Osteocyte (in vitro differentiated cells): ENCODE measurements at places on chromosomes 12 and 14. TPM values are rescaled to one million over a fixed set of nuclear protein-coding genes. Genes with fewer than 3 reads are reported as not detected.

Gene SRGAP1
- total RNA-seq = 11.0 and 11.7 TPM in 2 replicates

Gene KLHL33
- total RNA-seq = 0.05 and 0.08 TPM in 2 replicates

DNA sequence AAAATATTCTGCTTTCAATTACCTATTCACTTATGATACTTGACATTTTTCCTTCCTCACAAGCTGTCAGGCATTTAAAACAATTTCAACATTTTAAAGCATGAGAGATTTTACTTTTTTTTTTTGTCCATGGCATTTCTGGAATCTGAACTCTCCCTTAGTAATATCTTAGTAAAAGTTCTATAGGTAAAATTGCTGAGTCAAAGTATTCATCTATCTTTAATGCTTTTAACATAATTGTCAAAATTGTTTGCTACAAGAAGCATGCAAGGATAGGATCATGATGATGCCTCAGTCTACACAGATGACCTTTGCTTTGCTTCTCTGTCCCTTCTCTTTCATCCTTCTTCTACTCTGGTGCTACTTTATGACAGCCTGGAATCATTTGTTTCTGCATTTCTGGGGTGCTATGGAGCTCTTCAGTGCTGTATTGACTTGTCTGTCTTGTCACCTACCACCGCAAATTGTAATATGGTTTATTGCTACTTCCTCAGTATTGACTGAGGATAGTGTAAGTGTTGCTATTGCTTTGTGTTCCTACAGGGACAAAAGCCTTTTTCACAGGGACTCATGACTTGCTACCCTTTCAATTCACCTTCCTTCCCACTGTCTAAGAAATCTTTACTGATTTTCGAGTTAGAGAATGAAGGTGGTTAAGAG lies 589.8 kb upstream of the ATP2B1 start:
- no peak for DNase-seq

DNA sequence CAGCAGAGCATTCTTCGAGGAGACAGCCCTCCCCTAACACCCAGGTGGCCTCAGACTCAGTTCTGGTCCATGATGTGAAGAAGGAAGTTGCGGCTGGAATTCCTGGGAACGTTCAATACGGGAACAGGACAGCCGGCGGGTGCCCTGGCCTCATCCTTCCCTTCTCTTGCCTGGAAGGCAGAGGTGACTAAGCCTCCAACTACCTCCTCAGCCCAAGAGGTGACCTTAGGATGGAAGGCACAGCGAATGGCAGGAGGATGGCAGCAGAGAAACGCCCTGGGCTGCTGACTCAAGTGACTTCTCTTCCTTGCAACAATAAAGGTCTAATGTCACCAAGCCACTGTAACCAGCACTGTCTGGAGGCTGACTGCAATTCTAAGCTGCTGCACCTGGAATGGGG lies 36.1 kb downstream of the DHX37 start:
- DNase-seq = no peak

DNA sequence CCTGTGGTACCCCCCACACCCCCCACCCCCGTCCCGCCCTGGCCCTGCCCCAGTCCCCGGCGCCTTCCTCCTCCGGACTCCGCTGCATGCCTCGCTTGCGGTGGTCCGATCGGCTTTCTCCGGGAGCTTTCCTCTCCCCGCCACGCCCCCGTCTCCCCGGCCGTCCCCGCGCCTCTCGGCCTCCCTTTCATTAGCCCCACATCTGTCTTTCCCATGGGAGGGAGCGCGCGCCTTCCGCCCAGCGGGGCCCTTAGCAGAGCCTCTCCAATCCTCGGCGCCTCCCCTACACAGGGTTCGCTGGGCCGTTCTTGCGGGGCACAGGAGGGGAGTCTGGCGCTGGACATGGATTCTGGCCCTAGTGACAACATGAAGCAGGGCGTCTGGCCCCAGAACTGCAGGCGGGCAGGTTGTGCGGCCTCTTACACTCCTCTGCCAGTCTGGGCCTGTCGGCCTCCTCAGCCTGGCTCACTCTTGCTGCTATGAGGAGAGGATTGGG lies 1.5 kb upstream of the EFS start:
- DNase-seq = no peak

GRCh38 chr14:99596772-99597171 lies 7.2 kb downstream of the CCDC85C start:
- no peak for DNase-seq

DNA sequence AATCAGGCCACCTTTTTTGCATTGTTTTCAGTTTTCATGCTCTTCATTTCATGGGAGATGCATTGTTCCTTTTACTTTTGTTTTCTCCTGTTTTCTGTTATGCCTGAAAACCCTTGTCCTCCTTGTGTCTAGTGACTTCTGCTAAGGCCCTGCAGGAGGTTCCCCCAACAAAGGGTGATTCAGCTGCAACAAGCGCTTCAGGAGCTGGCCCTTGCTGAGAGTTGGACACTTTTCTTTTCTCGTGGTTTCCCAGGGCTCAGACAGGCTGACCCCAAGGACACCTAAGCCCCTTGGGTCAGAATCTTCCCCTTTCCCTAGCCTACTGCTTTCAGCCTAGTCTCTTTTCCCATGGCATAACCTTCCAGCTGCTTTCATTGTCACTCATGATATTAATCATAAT lies 98.9 kb downstream of the PLXNC1 start:
- peak; percentile 36 for DNase-seq

GRCh38 chr14:22597771-22598098 lies 365 bp upstream of the ABHD4 start:
- DNase-seq = no peak

- no peak for DNase-seq
Measured at GRCh38 chr14:69685716-69686115, 74.3 kb downstream of the SUSD6 start.

DNA sequence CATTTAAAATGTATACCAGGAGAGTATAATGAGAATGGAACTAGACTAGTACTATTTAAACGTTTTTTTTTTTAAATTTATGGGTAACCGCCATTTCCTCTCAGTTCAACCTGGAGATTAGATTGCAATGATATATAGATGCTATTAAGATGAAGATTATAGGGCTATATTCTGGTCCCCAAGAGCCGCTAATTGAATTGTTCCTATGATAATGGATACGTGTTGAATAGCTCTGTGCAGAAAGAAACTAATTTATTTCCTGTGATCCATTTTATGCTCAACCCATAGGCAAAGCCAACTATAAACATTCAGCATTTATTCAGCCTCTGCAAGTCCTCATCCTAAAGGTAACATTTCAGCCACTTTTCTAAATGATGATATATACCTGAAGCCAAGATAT lies 1595.1 kb upstream of the SEL1L start:
- no peak for DNase-seq
